Liver (tissue), 10 donors: ENCODE measurements at places on chromosomes 13 and 19. TPM values are rescaled to one million over a fixed set of nuclear protein-coding genes. Genes with fewer than 3 reads are reported as not detected.
A peak's percentile ranks its signal among the peaks of the same experiment; 100 is the strongest.

DNA sequence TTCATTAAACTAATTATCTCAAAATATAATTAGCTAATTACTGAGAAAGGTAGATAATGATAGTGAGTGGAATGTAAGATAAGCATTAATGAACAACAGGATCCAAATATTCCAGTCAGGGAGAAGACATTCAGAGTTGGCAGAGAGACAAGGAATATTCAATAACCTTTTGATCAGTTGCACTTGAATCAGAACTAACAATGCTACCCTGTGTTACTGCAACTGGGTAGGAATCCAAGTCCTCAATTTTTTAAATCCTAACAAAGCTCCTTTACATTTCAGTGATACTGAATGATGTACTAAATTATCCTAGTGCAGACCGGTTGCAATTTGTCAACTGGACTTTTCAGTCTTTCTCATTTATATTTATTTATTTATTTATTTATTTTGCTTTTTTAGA, 107.1 kb upstream of the MIR17HG start:
- H3K27ac ChIP-seq = no peak overlapping the region
- H3K4me1 ChIP-seq = no peaks in the 10 kb centered on the region
- no peak for DNase-seq

DNA sequence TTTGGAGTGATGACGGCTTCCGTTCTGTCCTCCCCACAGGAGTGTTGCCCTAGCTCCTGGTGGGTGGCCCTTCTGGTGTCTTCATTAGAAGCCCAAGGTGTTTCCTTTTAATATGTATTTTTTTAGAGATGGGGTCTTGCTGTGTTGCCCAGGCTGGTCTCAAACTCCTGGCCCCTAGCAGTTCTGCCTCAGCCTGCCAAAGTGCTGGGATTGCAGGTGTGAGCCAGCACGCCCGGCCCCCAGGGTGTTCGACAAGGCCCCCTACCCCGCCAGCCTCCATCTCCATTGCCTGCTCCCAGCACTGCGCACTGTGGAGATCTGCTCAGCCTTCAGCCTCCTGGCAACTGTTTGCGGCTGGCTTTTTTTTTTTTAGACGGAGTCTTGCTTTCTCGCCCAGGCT, 31.2 kb downstream of the BTBD2 start:
- no peak for DNase-seq
- no peak overlapping the region for H3K4me3 ChIP-seq
- H3K4me1 ChIP-seq = no peaks in the 10 kb centered on the region
- H3K36me3 ChIP-seq = peaks cover 57% of the 10 kb centered on the region

The CYP2S1 gene
- 1.4 TPM for total RNA-seq

The ZNF729 gene
- total RNA-seq = not detected

The CEACAM5 gene
- not detected for total RNA-seq

The COX7A1 gene
- 0.33 TPM for total RNA-seq

The NLRP4 gene
- total RNA-seq = not detected

GRCh38 chr13:74273581-74273980, 139.4 kb upstream of the KLF12 start:
- DNase-seq = no peak
- H3K4me1 ChIP-seq = no peaks in the 10 kb centered on the region
- H3K36me3 ChIP-seq = no peaks in the 10 kb centered on the region
- no peaks in the 10 kb centered on the region for H3K27me3 ChIP-seq
- H3K4me3 ChIP-seq = no peak overlapping the region
- H3K27ac ChIP-seq = no peak overlapping the region

GRCh38 chr19:32138416-32138815, 207.0 kb upstream of the ZNF507 start:
- H3K36me3 ChIP-seq = no peaks in the 10 kb centered on the region
- no peak for DNase-seq
- H3K4me3 ChIP-seq = no peak overlapping the region
- no peaks in the 10 kb centered on the region for H3K4me1 ChIP-seq

DNA sequence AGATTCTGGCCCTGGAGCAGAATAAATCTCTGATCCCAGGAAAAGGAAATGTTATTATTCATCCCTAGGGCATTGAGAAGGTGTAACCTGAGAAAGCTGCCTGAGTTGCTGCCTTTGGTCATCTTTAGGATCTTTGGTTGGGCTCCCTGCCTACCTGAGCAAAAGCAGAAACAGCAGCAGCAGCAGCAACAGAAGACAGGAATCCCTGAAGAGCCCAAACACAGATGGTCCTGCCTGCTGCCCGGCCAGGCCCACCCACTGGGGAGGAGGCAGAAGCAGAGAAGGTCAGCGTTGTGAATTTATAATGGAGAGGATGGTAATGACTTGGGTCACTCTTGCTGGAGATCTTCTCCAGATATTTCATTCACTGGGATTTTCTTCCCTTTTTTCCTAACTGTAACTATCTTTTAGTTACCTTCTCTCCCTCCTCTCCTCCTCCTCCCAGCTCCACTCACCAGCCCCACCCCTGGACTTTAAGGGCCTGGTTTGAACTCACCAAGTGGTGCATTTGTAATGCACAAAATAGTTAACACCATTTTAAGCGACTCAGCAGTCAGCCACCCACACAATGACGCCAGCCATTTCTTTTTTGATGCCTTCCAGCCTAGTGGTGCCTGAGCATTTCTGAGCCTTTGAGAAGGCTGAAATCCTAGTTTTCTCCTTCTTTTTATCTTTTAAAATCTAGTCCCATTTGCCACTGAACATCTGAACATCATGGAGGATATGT, 91.7 kb downstream of the HSPH1 start:
- no peaks in the 10 kb centered on the region for H3K27me3 ChIP-seq
- no peaks in the 10 kb centered on the region for H3K36me3 ChIP-seq
- no peak for DNase-seq
- no peaks in the 10 kb centered on the region for H3K4me1 ChIP-seq

- H3K4me3 ChIP-seq = no peak overlapping the region
- H3K36me3 ChIP-seq = no peaks in the 10 kb centered on the region
- peaks cover 34% of the 10 kb centered on the region for H3K4me1 ChIP-seq
- H3K27ac ChIP-seq = no peak overlapping the region
- no peaks in the 10 kb centered on the region for H3K27me3 ChIP-seq
- no peak for DNase-seq
Observed at GRCh38 chr13:31982540-31982939, 49.0 kb upstream of the FRY start.

DNA sequence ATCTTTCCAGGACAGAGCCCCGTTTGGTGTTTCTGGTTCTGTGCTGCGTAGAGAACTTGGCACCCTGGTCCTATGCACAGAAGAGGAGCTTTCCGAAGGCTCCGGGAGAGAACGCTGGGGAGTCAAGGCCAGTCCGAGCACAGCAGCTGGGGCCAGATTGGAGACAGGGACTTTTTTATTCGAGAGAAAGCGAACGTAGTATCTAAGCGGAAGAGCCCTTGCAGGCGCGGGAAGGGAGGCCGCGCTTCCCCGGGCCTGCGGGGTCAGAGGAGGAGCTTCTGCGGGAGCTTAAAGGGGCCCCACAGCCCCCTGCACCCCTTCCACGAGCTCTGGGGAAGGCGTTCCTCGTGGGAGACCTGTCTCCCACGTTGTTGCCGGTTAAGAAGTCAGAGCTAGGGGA, 48.6 kb upstream of the ARHGEF7 start:
- peaks cover 3% of the 10 kb centered on the region for H3K4me1 ChIP-seq
- H3K36me3 ChIP-seq = no peaks in the 10 kb centered on the region
- H3K27ac ChIP-seq = no peak overlapping the region
- no peak for DNase-seq
- no peak overlapping the region for H3K4me3 ChIP-seq
- no peaks in the 10 kb centered on the region for H3K27me3 ChIP-seq

- DNase-seq = no peak
- peaks cover 17% of the 10 kb centered on the region for H3K27me3 ChIP-seq
- no peaks in the 10 kb centered on the region for H3K4me1 ChIP-seq
Observed at GRCh38 chr13:83877651-83878355, 4.5 kb downstream of the SLITRK1 start.

The MIA gene
- total RNA-seq = 0.42 TPM

The ATP8B3 gene
- total RNA-seq = 3.1 TPM

- H3K4me1 ChIP-seq = peaks cover 14% of the 10 kb centered on the region
- DNase-seq = no peak
- no peaks in the 10 kb centered on the region for H3K27me3 ChIP-seq
- H3K4me3 ChIP-seq = no peak overlapping the region
- no peaks in the 10 kb centered on the region for H3K36me3 ChIP-seq
- no peak overlapping the region for H3K27ac ChIP-seq
Observed at GRCh38 chr19:739998-740715, 10.8 kb upstream of the MISP start.

GRCh38 chr13:59119475-59119874, 1044.3 kb downstream of the DIAPH3 start:
- H3K4me1 ChIP-seq = no peaks in the 10 kb centered on the region
- no peak overlapping the region for H3K27ac ChIP-seq
- no peak for DNase-seq
- H3K36me3 ChIP-seq = no peaks in the 10 kb centered on the region
- H3K27me3 ChIP-seq = no peaks in the 10 kb centered on the region

GRCh38 chr19:49058562-49058961, 1.0 kb upstream of the CGB7 start:
- no peak overlapping the region for H3K27ac ChIP-seq
- no peaks in the 10 kb centered on the region for H3K36me3 ChIP-seq
- no peak overlapping the region for H3K4me3 ChIP-seq
- DNase-seq = no peak
- H3K4me1 ChIP-seq = peaks cover 22% of the 10 kb centered on the region

The LRG1 gene
- total RNA-seq = 581 TPM

The IL17D gene
- total RNA-seq = 0.19 TPM

The NLRP5 gene
- not detected for total RNA-seq

The ZNF415 gene
- 2.4 TPM for total RNA-seq

- no peak overlapping the region for H3K27ac ChIP-seq
- H3K27me3 ChIP-seq = no peaks in the 10 kb centered on the region
- no peak for DNase-seq
- no peaks in the 10 kb centered on the region for H3K4me1 ChIP-seq
- H3K36me3 ChIP-seq = no peaks in the 10 kb centered on the region
- no peak overlapping the region for H3K4me3 ChIP-seq
Observed at GRCh38 chr13:36029166-36029565, 102.0 kb downstream of the DCLK1 start.

- no peak for DNase-seq
- no peak overlapping the region for H3K27ac ChIP-seq
- H3K4me1 ChIP-seq = no peaks in the 10 kb centered on the region
Observed at GRCh38 chr13:64765636-64766035, 2464.5 kb downstream of the PCDH9 start.

DNA sequence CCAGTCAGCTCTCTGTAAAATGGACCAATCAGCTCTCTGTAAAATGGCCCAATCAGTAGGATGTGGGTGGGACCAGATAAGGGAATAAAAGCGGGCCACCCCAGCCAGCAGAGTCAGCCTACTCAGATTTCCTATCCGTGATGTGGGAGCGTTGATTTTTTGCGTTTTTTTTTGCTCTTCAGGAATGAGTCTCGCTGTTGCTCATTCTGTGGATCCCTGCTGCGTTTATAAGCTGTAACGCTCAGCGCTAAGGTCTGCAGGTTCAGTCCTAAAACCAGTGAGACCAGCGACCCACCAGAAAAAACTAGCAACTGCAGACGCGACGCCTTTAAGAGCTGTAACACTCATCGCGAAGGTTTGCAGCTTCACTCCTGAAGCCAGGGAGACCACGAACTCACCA, 435.7 kb downstream of the SLITRK6 start:
- no peaks in the 10 kb centered on the region for H3K36me3 ChIP-seq
- no peak overlapping the region for H3K4me3 ChIP-seq
- DNase-seq = no peak
- no peaks in the 10 kb centered on the region for H3K27me3 ChIP-seq

- H3K4me3 ChIP-seq = no peak overlapping the region
- no peak for DNase-seq
- H3K4me1 ChIP-seq = no peaks in the 10 kb centered on the region
Observed at GRCh38 chr13:76009267-76009890, 373.2 kb downstream of the LMO7 start.

GRCh38 chr13:32659736-32660135, 73.5 kb downstream of the PDS5B start:
- no peaks in the 10 kb centered on the region for H3K27me3 ChIP-seq
- no peak overlapping the region for H3K4me3 ChIP-seq
- no peak overlapping the region for H3K27ac ChIP-seq
- H3K36me3 ChIP-seq = no peaks in the 10 kb centered on the region
- no peak for DNase-seq

- peaks cover 6% of the 10 kb centered on the region for H3K4me1 ChIP-seq
- peak overlapping the region; percentile 61 for H3K27ac ChIP-seq
- no peak for DNase-seq
- peaks cover 2% of the 10 kb centered on the region for H3K27me3 ChIP-seq
Observed at GRCh38 chr19:16897856-16898161, 9.0 kb downstream of the F2RL3 start.

GRCh38 chr19:8457827-8458226, 13.1 kb downstream of the HNRNPM start:
- no peak overlapping the region for H3K27ac ChIP-seq
- H3K4me3 ChIP-seq = no peak overlapping the region
- no peaks in the 10 kb centered on the region for H3K27me3 ChIP-seq
- H3K36me3 ChIP-seq = peaks cover 17% of the 10 kb centered on the region
- DNase-seq = no peak

- no peaks in the 10 kb centered on the region for H3K36me3 ChIP-seq
- no peak for DNase-seq
- H3K27ac ChIP-seq = no peak overlapping the region
- H3K4me1 ChIP-seq = no peaks in the 10 kb centered on the region
- no peaks in the 10 kb centered on the region for H3K27me3 ChIP-seq
Observed at GRCh38 chr13:52929846-52930245, 81.4 kb upstream of the PCDH8 start.

- no peak for DNase-seq
- peaks cover 4% of the 10 kb centered on the region for H3K4me1 ChIP-seq
- no peaks in the 10 kb centered on the region for H3K36me3 ChIP-seq
- no peak overlapping the region for H3K27ac ChIP-seq
- H3K4me3 ChIP-seq = no peak overlapping the region
- H3K27me3 ChIP-seq = no peaks in the 10 kb centered on the region
Observed at GRCh38 chr19:6062961-6063575, 47.2 kb downstream of the RFX2 start.

GRCh38 chr13:46313432-46314257, 73.4 kb downstream of the RUBCNL start:
- DNase-seq = no peak
- no peaks in the 10 kb centered on the region for H3K36me3 ChIP-seq
- H3K4me1 ChIP-seq = no peaks in the 10 kb centered on the region
- H3K27me3 ChIP-seq = no peaks in the 10 kb centered on the region

GRCh38 chr19:9115307-9115813, at the start of gene OR7G1:
Gene OR7G1 (minus strand): TSS chr19:9115763. CDS start chr19:9115763, 0 bp downstream.
- DNase-seq = no peak
- no peaks in the 10 kb centered on the region for H3K36me3 ChIP-seq
- H3K27me3 ChIP-seq = no peaks in the 10 kb centered on the region
- H3K4me3 ChIP-seq = no peak within 1 kb of the TSS

DNA sequence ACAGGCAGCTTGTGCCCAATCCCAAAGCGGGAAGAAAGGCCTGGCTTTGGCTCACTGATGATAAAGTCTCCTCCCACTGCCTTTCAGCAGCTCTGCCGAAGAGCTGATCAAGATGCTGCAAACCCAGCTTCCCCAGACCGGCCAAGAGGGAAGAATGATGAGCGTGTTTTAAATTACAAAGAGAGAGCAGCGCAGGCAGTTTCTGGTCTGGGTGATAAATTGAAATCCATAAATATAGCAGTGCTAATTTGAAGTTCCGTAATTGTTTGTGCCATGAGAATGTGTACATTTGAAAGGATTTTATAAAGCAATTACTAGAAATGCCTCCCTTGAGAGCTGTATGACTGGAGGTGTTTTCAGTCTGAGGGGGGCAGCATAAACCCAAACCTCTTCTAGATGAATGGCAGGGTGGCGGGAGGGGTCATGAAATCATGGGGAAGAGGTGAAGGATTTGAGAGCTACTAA, 171.8 kb downstream of the STK24 start:
- no peak overlapping the region for H3K4me3 ChIP-seq
- H3K4me1 ChIP-seq = no peaks in the 10 kb centered on the region
- no peaks in the 10 kb centered on the region for H3K27me3 ChIP-seq
- H3K27ac ChIP-seq = no peak overlapping the region

GRCh38 chr13:53237696-53238095, 209.1 kb downstream of the OLFM4 start:
- no peaks in the 10 kb centered on the region for H3K36me3 ChIP-seq
- no peak overlapping the region for H3K4me3 ChIP-seq
- no peak for DNase-seq
- H3K27me3 ChIP-seq = peaks cover 2% of the 10 kb centered on the region
- H3K27ac ChIP-seq = no peak overlapping the region
